Upper lobe of right lung (tissue), 1 donor: ENCODE measurements at places on chromosomes 4 and X. TPM values are rescaled to one million over a fixed set of nuclear protein-coding genes. Genes with fewer than 3 reads are reported as not detected.
A peak's percentile ranks its signal among the peaks of the same experiment; 100 is the strongest.

GRCh38 chr4:146456681-146457080, 65.1 kb downstream of the SLC10A7 start:
- no peak for DNase-seq

- DNase-seq: no peak
These were observed 97.0 kb upstream of the LNX1 start for GRCh38 chr4:53688186-53688790.

DNA sequence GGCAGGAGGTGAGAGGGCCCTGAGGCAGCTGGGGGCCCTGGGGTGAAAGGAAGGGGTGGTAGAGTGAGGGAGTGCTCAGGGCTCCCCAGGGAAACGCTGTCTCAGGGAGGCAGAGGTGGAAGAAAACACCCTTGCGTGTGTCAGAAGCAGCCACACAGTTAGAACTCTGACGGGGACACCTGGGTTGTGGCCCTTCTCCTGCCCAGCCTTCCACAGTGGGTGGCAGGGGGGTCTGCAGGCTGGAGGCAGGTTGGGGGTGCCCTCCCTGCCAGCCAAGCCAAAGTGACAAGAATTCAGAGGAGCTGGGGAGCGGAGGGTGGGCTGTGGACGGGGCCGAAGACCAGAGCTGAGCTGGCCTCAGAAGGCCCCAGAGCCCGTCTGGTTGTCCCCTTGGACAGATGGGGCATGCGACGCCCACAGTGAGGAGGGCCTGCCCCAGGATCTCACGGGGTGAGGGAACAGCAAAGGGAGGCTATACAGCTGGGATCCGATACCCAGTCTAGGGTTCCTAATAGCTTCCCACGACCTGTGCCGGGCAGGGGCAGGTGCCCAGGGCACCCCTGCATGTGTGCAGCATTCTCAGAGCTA, 105.2 kb upstream of the ADRA2C start:
- no peak for DNase-seq

DNA sequence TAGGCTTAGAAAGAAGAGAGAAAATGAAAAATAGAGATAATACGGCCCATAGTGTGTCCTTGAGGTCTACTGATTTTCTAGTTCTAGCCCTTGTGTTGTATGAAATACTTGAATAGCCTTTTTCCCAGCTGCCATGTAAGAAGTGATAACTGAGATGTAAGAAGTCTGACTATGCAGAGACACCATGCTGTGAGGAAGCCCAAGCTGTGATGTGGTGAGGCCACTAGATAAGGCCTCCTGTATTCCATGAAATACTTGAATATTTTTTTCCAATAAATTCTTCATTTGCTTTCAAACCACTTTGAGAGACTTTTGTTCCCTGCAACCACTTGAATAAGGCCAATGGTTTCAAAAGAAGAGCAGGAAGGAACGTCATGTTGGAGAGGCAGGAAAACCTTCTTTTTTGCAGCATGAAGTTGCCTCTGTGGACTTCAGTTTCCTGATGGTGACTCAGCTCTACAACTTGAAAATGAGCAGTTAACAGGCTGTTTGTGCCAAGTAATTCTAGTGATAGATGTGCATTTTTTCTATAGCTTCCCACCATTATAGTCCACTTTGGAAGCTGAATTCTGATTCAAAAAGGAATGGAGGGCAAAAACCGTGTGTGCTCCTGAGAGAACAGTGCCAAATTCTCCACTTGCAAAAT, 25.5 kb upstream of the FAM9C start:
- DNase-seq: no peak

DNA sequence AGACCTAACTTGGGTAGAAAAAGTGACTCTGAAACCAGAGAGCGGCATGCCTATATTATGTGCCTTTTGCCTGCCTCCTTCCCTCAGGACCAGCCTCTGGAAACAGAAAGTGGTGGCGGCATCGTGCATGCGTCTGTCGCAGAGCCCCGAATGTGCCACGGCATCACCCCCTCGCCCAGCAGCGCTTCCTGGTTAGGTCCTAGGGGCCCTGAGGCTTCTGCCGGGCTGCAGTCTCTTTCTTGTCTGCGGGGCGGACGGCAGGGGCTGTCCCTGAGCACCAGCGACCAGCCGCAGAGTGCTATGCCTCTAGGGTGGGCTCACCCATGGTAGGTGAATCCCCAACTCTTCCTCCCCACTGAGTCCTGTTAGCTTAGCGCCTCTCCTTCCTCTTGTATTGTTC, 68.7 kb downstream of the VSIG4 start:
- no peak for DNase-seq

GRCh38 chrX:105564501-105564900, 257.8 kb upstream of the NRK start:
- DNase-seq: no peak

GRCh38 chr4:113468165-113469022, 293.1 kb downstream of the CAMK2D start:
- peak; percentile 69 for DNase-seq

- no peak for DNase-seq
These were observed 40.0 kb downstream of the MOSPD2 start for GRCh38 chrX:14913241-14913640.

DNA sequence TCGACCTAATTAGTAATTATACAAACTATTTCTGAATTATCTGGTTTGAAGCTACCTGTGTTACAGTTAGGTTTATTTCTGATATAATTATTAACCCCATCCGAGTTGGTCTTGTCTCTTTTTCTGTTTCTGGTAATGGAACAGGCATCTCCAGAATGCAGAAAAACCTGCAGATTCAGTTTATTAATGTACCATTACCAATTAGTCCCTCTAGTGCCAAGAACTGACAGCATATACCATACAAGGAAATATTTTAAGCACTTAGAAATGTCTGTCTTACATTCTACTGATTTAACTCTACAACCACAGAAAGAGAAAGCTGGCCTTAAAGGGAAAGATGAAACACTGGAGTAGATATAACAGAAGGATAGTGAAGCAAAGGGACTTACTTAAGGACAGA, 570.6 kb downstream of the CENPC start:
- no peak for DNase-seq

DNA sequence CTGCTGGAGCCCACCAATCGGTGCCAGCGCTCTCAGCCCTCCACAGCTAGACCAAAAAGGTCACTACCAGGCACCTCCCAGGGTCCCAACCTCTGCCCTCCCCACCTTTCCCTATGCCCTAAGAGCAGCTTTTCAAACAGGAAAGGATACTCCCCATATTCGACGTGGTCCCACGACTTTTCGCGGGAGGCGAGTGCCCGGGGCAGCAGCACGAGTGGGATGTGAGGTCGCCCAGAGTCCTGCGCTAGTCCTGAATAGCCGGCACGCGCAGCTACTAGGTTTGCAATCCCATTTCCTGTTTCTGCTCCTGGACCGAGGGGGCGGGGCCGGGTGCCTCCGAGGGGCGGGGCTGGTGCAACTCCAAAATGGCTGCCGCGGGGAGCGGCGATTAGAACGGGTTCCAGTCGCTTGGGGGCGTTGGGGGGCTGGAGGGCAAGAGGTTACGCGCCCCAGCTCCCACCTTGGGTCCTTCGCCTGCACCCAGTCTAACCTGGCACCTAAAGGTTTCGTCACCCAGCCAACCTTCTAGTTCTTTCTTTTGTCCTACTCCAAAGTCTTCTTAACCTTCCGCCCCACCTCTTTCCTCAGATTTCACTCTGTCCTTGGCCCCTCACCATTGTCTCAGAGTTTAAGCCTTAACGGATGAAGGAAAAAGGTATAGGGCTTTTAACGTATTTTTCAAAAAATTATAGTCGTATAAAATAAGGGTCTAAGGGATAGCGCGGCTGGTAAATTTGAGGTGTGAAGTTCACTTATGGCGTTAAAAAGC, 85.0 kb upstream of the TENT5D start:
- peak; percentile 76 for DNase-seq

DNA sequence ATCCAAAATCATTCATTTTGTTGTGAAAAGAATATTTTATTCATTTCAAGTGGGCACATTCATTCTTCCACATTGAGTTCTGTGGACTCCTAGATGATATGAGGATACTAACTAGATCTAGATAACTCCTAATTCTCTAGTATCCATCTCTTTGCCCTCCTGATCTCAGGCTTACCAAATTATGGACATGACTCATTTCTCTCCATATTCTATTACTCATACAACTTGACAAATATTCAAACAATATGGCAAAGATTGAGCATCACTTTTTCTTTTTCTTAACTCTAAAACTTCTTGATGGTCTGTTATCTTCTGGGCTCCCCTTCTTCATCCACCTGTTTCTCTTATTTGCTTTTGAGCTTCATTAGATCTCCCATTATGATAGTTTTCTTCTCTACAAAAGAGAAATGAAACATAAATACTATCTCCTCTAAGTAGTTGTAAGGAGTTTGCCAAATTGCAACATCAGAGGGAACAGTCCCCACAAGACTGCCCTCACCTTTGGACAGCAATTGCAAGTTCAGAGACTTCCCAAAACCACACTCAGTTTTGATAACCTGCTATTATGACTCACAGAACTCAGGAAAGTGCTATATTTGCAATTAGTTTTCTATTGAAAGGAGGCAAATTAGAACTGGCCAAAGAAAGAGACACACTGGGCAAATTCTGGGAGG, 422.9 kb downstream of the SPRY1 start:
- no peak for DNase-seq

DNA sequence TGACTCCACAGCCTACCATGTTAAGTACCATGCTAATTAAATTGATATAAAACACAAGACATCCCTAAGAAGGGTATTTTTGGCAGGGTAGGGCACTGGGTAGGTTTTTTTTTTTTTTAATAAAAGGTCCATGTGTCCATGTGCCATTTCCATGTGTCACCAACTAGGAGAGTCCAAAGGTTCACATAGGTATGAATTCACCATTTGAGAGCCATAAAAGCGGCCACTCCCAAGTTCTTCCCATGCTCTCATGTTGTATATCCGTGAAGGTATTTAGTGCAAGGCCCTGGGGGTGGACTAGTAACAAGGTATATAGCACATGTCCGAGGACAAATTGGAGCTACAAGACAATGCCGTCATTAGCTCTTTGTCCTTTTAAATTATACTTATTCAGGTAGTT, 107.3 kb downstream of the PDE5A start:
- no peak for DNase-seq

DNA sequence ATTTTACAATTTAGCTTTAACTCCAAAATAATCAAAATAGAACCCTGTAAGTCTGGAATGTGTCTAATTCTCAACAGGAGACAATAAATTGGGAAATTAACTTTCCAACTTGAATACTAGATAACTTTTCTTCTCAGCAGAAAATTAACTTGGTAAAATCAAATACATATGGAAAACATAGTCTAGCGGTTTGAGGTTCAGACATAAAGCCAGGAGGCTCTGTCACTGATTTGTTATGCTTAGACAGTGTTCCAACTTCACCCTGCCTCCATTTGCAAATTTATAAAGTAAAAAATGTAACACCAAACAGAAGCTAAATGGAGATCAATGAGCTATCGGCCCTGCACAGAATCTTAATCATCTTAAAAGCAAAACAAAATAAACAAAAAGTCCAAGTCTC, 46.3 kb downstream of the TBCK start:
- no peak for DNase-seq

DNA sequence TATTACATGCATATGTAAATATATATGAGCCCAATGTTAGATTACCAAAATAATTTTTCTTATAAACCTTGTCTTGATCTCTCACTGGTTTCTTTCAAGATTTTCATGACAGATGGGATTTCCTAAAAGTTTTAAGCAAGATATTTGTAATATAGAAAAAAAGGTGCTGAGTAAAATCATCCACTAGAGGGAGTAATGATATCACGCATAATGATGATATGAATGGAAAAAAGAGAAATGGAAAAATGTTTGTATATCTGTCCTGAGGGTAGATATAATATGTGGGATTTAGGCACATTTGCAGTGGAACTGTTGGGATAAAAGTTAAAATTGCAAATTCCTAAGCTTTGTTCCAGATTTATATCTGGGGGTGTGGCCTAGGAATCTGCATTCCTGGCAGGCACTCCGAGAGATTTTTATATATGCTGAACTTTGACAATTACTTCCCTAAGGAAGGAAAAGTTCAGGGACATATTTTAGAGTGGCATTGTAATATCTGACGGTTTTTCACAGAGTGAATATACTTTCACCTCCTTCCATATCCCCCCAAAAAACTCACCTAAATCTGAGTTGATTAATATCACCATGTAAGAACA, 60.5 kb downstream of the TMA16 start:
- no peak for DNase-seq

- no peak for DNase-seq
These were observed 18.5 kb upstream of the SGMS2 start for GRCh38 chr4:107806196-107806595.

DNA sequence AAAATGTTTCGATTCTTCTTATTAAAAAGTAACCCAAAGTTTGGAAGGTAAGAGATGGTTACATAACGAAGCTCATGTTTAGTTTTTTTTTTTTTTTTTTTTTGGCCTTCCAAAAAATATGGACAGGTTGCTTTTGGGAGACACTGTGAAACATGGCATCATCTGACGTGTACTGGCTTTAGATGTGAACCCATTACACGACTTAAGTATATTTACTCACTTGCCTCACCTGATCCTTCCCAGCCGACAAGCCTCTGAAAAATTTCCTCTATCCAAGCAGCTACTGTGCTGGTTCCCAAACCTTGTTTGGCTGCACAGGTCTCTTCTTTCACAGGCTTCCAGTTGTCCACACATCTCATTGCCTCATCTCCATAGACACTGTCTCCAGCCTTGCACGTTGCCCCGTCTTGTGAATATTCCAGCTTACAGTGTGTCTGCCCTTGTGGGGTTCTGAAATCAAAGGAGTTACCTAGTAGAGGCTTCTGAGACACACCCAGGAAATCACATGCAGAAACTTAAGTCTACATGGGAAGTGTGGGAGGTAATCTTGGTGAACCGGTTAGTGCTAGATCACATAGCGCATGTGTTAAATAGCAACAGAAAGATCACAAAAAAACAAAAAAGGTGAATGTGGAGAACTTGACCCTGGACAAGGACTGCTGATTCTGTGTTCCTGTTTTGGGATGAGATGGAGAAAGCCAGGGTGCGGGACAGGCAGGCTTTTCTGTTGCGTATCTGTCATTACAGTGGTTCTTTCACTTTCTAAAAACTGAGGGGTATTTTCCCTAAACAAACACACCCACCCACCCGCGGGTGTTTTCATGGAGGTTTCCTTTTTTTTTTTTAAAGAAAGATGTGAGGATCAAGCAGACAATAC, 328.6 kb downstream of the ARHGAP10 start:
- no peak for DNase-seq

- DNase-seq: no peak
These were observed 49.6 kb downstream of the PROM1 start for GRCh38 chr4:16034010-16034748.

DNA sequence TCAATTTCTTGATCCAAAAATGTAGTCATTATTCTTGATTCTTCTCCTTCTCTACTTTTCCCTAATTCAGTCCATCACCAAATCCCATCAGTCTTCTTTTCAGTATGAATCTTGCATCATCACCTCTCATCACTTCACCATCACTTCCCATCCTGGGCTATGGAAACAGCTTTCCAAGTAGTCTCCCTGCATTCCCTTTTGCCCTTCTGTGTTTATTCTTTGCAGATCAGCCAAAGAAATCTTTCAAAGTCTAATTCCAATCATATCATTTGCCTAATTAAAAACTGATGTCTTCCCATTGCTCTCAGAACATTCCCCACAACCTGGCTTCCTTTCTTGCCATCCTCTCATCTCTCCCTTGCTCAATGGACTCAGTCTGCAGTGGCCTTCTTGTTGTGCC, 201.7 kb upstream of the ADAMTS3 start:
- no peak for DNase-seq

Gene SSX4
- not detected for total RNA-seq

Gene PDGFRA
- total RNA-seq: 91.5 TPM

Gene CITED1
- total RNA-seq: 0.43 TPM

Gene GPAT3
- 8.3 TPM for total RNA-seq

Gene TBX22
- not detected for total RNA-seq

Gene GPR173
- 1.3 TPM for total RNA-seq

Gene FREM3
- 0.78 TPM for total RNA-seq

Gene TAF7L
- total RNA-seq: not detected

Gene ETDA
- total RNA-seq: not detected

Gene CT47B1
- not detected for total RNA-seq
